ENCODE measurements at places on chromosomes 1 and 21.

DNA sequence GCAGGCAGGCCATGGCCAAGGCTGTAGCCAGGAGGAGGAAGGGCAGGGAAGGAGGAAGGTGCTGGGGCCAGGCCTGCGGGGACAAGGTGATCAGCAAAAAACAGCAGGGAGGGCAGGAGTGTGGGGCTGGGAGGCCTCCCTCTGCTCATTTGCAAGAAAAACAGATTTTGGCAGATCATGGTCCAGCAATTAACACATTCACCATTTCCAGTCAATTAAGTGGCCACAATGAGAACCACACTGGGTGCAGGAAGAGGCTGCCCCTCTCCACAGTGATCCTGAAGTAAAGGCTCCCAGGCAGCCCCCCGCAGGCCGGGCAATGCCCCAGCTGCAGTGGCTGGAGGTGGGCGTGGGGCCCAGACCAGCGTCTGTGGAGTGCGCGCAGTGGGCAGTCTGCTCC is 54.6 kb downstream of the DMRTB1 start:
- no peak for DNase-seq

GRCh38 chr1:57017717-57018116 is 51.9 kb upstream of the C8B start:
- DNase-seq = no peak

- no peak for DNase-seq
Measured at GRCh38 chr1:159882527-159882862, 17.5 kb downstream of the CFAP45 start.

- no peak for DNase-seq
Measured at GRCh38 chr21:21187579-21187978, 189.4 kb downstream of the NCAM2 start.

- DNase-seq = no peak
Measured at GRCh38 chr1:55445416-55445815, 230.3 kb upstream of the USP24 start.

- DNase-seq = no peak
Measured at GRCh38 chr1:110465814-110466380, 14.9 kb downstream of the PROK1 start.

GRCh38 chr1:21523297-21523813 is 14.1 kb downstream of the ALPL start:
- no peak for DNase-seq

GRCh38 chr1:92410706-92411105 is 76.0 kb downstream of the GFI1 start:
- DNase-seq = peak; percentile 13

GRCh38 chr21:16476056-16476825 is 746.5 kb downstream of the USP25 start:
- DNase-seq = no peak

DNA sequence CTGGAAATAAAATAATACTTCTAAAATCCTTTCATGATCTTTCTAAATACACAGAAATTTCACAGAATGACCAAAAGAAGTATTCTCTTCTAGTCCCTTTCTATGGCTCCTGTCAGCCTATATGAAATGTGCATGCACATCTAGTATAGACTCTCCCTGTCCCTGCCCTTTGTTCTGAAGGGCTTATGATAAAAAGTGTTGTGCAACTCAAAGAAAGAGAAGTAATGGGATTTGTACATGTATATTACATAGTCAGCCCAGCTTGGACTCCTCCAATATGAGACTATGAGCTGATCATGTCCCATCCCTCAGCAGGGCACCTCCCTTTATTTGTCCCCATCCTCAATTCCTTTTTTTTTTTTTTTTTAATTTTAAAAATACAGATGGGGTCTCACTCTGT is 42.1 kb upstream of the LAX1 start:
- DNase-seq = no peak

DNA sequence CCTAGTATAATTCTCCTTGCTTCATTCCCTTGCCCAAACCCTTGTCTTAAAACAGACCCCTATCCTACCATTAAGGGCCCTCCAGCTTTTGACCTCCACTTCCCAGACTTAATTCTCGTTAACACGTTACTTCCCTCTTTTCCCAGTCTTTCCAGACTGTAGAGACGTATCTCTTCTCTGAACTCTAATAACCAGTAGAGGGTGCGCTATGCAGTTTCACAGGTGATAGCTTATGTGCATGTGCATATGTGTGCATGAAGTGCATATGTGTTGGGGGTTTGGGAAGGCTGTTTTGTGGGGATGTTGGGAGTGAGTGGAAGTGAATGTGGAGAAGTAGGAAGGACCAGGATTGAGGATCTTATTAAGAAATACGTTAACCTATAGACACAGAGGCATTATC is 78.1 kb upstream of the CCDC190 start:
- no peak for DNase-seq

- no peak for DNase-seq
Measured at GRCh38 chr1:11800756-11801433, 4.9 kb downstream of the MTHFR start.

DNA sequence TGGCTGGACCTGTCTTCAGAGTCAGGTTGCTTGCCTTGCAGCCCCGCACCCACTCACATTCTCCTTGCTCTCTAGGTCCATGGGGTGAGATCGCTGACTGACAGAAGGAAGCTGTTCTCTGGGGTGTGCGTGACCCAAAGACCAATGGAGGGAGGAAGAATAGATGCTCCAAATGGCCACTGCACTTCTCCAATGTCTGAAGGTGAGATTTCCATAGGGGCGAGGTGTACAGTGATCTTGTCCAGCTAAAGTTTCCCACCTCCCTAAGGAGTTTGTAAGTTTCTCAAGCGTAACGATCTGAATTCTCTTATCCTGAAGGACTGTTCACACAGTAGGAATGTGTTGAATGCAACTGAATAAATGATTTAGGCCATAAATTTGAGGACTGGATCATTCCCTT is 211.9 kb upstream of the IRF2BP2 start:
- DNase-seq = no peak

DNA sequence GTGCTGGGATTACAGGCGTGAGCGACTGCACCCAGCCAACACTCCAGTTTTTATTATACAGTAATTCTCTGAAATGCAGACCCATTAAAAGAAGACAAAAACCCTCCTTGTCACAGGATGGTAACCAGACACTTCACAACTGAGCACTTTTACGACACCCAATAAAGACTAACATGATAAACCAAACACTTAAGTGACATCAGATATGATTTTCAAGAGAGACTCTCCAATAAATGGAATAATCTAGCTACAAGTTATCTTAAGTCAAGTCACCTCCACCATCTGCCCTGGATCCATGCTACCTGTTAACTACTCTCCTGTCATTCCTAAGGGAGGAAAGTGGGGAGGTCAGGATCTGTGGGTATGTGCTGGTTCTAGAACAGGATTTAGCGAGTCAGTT is 5.6 kb downstream of the GNG12 start:
- DNase-seq = no peak

DNA sequence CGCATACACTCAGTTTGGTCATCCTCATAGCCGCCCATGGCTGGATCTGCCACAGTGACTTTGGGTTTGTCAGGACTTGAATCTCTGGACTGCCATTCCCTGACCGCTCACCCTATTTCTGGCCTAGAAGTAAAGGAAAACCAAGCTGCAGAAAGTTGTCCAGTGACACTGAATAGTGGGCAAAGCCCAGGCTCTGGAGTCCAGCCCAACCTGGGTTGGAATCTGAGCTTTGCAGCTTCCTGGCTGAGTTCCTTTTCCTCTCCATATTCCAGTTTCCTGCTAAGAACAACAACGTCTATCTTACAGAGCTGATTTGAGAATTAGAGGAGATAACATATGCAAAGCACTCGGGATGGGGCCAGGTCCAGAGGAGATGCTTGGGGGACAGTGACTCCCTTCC is 15.6 kb upstream of the EIF4G3 start:
- no peak for DNase-seq

- no peak for DNase-seq
Measured at GRCh38 chr1:4660917-4661594, 6.6 kb downstream of the AJAP1 start.

DNA sequence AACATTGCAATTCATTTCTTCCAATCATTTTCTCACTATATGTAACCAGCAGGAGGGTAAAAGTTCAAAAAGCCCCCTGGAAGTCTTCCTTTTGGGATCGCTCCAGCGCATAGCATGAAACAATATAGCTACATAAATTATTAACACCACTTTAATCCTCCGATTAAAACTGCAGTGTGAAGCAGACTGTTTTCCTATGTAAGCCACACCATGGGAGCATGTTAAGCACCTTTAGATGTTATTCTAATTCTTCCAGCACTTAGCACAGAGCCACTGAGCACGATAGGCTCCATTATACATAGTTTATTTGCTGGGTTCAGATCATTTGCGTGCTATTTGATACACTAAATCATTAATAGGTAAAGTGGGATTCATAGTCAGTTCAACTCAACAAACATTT is 18.4 kb upstream of the GADD45A start:
- DNase-seq = no peak
